Smooth muscle cell of the brain vasculature (primary cell): ENCODE measurements at places on chromosomes 11 and 22.

GRCh38 chr22:21650823-21651520 lies 8.9 kb downstream of the SDF2L1 start:
- DNase-seq: no peak

DNA sequence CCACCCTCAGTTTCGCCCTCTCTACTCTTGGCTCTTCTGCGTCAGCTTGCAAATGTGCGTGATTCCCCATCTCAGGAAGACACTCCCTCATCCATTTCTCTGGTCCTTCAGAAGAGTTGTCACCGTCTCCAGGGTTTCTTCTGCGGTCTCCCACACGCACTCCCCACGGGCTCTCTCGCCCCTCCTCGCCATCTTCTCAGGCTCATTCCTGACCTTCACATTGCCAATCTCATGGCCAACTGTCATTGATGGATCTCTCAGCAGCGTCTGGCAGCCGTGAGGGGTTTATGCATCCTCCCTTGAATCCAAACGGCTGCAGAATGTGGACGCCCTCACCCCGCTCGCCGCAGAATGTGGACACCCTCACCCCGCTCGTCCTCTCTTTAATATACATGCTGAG lies 10.5 kb downstream of the SYNGR1 start:
- no peak for DNase-seq

DNA sequence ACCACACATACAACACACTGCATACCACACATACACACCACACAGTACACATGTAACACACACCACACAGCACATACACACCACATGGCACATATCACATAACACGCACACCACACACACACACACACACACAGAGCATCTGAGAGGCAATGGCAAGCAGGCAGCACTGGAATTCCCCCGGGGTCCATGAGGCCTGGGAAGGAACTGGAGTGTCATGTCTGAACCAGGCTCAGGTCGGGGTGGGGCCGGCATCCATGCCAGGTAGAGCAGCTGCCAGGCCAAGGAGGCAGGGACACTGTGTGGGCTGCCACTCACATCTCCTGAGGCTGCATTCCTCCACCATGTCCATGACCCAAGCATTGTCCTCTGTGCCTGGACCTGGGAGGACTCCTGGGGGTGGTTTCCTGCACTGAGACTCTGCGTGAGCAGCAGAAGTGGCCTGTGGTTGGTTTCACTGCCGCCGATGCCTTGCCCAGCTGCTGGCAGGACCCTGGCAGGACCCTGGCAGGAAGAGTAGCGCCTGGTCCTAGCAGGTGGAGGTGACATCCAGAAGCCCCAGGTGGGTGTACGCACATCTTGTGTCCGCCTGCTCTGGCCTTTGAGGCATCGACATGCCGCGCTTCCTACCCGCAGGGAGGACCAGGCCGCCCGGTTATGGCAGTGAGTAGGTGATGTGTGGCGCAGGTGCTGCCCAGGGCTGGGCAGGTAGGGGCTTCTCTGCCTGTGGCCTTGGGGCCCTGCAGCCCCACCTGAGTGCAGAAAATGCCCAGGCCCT lies 1280.4 kb downstream of the TBC1D22A start:
- no peak for DNase-seq

- no peak for DNase-seq
Measured at GRCh38 chr11:62324731-62325556, 12.3 kb upstream of the ASRGL1 start.

GRCh38 chr11:1494650-1495049 lies 8.1 kb upstream of the MOB2 start:
- no peak for DNase-seq

- DNase-seq: no peak
Measured at GRCh38 chr11:8085011-8085645, 4.1 kb downstream of the TUB start.

DNA sequence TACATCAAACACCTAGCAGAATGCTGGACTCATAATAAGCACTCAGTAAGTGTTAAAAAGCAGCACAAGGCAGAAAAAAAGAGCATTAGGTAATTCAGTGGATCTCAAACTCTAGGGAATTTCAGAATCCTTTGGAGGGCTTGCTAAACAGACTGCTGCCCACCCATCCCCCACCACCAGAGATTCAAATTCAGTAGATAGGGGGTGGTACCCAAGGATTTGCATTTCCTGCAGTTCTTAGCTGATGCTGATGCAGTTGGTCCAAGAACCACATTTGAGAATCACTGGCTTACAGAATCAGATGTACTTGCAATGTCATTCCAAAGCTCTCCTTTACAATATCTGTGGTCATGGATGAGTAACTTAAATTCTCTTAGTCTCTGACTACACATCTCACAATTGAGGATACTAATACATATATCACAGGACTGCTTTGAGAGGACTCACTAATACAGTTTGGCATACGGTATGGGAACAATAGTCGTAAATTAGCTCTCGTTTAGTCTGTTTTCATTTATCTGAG lies 664.5 kb downstream of the KCNA4 start:
- DNase-seq: no peak

DNA sequence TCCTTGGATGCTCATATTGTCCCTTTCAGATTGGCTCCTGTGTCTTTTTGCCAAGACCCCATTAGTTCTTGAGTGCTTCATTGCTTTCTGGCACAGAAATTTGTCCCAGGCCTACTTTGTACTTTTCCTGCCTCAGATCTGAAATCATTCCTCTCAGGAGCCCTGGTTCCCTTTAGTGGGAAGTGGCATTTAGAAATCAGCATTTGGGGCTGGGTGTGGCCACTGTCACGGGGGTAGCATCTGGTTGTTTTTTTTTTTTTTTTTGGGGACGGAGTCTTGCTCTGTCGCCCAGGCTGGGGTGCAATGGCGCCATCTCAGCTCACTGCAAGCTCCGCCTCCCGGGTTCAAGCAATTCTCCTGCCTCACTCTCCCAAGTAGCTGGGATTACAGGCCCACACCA lies 18.2 kb downstream of the PPFIA1 start:
- no peak for DNase-seq

- DNase-seq: no peak
Measured at GRCh38 chr11:70204466-70204799, 1.3 kb downstream of the FADD start.

- DNase-seq: no peak
Measured at GRCh38 chr11:64306563-64306875, 1.2 kb downstream of the ESRRA start.
